Stimulated activated CD8-positive, alpha-beta memory T cell treated with anti-CD3 and anti-CD28 coated beads, Interleukin-7, amount 100 ng/mL, for 1 hour (primary cell): ENCODE measurements at places on chromosomes 3 and 15.

DNA sequence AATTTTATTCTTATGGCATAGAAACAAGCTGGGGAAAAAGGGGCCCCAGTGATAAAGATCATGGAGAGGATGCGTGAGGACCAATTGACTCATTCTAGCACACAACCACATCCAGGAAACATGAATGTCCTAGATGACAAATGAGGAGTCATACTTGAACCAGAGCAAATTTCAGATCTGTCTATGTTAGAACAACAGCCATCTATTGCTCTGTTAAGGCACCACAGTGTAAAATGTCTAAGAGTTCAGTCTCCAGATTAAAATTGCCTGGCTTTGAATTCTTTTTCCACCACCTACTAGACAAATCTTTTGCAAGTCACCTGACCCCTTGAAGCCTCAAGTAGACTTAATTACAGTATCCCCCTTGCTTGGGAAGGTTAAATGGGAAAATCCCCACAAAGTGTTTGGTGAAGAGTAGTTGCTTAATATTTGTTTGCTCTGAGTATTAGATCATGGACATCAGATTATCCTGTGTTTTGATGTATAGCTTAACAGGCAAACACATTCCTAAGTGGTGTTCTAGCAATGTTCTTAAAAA is 258.7 kb upstream of the TGFBR2 start:
- DNase-seq: no peak

- no peak for DNase-seq
Observed at GRCh38 chr15:75809986-75810750, 33.1 kb upstream of the UBE2Q2 start.

- no peak for DNase-seq
Observed at GRCh38 chr3:195145579-195145978, 125.4 kb downstream of the XXYLT1 start.

DNA sequence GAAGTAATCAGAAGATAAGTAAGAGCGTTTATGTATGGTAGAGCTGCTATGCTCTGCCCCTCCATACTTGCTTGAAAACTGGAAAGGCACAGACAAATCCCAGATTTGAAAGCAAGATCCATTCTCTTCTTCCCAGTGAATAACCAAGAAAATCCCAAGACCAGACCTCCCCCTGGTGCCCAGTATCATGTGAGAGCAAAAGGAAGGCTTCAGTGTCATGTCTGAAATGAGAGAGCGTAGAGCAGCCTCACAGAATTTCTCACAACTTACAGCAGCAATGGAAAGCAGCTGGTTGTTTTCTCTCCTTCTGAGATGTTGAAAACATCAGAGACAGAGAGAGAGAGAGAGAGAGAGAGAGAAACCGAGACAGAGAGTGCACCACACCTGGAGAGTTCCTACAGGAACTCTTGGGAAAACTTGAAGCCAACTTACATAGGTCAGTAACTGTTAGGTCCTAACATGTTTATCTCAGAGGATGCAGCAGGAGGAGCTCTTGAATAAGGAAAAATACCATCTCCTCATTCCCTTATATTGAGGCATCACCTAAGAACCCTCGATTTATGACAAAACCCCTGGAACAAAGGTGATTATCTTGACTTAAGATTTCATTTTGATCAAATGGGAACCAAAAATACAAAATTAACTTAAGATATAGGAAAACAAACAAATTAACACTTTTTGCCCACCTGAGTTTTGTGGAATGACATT is 273.3 kb downstream of the NSUN3 start:
- DNase-seq: no peak

DNA sequence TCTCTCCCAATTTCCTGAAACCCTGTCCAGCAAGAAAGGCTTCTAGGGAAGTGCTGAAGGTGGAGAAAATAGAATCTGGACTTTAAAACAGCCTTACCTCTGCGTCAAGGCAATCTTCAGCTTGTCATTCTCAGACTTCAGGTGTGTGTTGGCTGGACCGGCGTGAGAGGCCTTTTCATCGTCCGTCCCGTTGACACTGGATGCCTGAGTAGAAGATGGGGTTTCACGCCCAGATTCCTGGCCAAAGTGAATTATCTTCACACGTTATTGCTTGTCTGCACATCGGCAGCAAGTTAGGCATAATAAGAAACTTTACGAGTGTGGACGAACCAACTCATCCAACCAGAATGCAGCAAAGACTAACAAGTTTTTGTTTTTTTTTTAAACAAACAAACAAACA is 49.5 kb downstream of the WHAMM start:
- DNase-seq: no peak

DNA sequence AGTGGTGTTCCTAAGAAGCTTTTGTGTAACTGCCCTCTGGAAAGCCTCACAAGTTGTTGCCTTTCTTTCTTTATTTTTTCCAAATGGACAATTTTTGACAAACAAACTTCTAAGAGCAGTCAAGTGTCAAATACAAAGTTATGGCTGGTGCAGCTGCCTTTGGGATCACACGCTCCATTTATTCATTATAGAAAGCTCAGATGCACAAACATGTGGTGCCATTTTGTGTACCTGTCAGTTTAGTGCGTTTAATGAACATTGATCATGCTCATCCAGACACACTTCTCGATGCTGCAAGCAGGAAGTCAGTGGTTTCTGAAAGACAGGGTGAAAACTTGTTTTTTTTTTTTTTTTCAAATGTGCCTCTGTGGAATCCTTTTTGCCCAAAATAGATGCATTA is 324.5 kb downstream of the CNTN4 start:
- no peak for DNase-seq

DNA sequence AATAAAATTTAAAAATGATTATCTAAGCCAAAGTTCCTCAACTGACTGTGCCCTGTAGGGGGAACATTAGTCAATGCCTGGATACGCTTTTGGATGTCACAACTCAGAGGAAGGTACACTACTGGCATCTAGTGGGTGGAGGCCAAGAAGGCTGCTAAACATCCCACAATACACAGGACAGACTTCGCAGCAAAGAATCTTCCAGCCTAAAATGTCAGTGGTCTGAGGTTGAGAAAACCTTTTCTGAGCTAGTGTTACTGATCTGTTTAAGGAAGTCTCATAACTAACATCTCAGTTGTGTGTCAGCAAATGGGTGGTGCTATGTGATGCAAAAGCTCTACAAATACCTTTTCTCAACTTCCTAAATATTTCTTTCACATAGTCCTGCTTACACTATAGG is 20.9 kb upstream of the LDHAL6B start:
- no peak for DNase-seq

DNA sequence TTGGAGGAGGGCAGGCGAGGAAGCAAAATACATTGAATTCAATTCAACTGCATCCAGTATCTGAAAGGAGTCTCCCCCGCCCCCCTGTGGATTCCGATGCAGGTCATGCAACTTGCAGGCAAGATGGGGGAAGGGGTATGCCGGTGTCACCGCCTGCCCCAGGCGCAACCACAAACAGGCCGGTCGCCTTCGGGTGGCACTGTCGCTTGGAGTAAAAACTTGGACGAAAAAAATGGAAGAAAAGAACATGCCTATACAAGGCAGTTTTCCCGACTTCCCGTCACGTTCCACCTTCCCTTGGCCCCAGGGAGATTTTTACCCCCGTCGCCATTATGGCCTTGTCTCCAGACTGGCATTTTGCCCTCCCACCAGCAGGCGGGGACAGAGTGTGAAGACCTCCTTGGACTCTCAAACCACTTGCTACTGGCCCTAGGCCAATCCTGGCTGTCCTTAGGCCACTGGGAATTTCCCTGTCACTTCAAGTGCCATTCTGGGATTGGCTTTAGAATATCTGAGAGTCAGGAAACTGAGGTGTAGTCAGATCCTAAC is 1.6 kb upstream of the NTRK3 start:
- DNase-seq: no peak

GRCh38 chr3:126417981-126418530 is 23.3 kb downstream of the CFAP100 start:
- DNase-seq: no peak

GRCh38 chr3:127819086-127819485 is 3.2 kb downstream of the MGLL start:
- no peak for DNase-seq

GRCh38 chr15:47516972-47517371 is 200.3 kb upstream of the SEMA6D start:
- no peak for DNase-seq

GRCh38 chr3:119400466-119400865 is 62.9 kb downstream of the TMEM39A start:
- DNase-seq: no peak

- DNase-seq: no peak
Observed at GRCh38 chr3:16614033-16615031, 9.1 kb upstream of the DAZL start.

GRCh38 chr3:59528251-59528650 is 478.4 kb upstream of the CFAP20DC start:
- no peak for DNase-seq

DNA sequence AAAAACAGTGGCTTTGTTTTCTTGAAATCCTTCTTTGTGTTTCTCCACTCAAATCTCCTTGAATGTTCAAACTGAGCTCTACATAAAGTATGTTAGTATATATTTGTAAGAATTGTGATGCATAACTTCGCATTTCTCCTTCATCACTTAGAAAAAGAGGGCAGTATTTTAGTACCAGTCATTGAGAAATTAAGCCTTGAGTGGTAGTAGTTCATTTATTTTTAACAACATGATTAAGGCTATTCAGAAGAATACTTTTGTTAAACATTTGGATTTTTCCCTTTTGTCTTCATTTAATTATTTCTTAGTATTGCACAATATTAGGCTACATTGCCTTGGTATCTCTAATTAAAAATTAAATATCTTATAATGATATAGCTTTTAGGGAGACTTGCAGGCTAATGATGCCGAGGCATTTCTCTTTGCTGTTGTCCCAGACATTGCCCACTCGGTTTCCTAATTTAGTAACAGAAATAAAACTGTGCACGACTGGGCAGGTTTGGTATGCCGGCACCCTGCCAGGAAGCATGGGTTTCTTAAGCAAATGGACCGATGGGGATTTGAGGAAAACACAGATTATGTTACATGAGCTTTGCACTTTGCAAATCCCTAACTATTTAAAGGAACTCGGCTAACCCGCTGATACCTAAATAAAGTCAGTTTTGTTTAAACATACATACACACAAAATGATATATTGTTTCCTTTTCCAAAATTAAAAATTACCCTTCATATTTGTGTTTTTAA is 54.7 kb downstream of the LRRC28 start:
- DNase-seq: no peak

DNA sequence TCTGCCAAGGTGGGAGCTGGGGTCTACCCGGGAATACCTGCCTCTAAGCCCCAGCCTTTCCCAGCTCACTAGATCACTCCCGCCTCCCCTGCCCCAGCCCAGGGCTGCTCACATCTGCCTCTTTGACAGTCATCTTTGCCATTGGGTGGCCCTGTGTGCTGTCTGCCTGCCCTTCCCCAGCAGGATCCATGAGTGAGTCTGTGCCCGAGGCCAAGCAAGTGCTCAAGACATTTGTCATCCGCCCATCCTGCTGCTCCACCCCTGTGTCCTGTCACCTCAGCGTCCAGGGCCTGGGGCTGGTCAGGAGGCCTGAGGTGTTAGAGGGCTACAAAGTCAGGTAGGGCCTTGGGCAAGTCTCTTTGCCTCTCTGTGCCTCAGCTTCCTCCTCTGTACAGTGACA is 89.4 kb downstream of the LSM3 start:
- DNase-seq: no peak

- DNase-seq: no peak
Observed at GRCh38 chr3:129045675-129046036, 14.9 kb upstream of the GP9 start.

DNA sequence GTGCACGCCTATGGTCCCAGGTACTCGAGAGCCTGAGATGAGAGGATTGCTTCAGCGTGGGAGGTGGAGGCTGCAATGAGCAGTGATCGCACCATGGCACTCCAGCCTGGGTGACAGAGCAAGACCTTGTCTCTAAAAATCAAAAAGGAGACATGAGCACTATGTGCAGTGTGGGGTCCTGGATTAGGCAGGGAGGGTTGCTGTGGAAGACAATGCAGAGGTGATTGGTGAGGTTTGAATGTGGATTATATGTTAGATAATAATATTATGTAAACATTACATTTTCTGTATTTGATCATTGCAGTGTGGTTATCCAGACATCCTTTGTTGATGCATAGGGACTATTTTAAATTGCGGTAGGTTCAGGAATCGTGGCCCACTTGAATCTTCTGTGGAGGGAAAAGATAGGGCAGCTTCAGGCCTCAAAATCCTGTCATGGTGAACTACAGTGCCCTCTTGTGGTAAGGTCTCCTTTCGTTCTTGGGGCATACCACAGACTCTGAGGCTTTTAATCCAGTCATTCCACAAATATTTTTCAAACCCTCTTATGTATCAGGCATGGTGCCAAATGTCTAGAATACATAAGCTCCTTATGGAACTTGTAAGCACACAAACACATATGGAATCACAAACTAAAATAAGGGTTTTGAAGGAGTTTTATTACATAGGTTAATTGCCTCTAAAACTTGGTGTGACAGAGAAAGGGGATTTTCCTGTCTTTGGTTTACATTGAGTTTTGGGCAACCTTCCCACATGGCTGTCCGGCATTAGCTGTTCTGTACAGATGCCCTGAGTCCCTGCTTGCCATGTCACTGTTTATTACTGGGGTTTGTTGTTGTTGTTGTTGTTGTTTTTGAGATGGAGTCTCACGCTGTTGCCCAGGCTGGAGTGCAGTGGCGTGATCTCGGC is 37.7 kb downstream of the GPD1L start:
- peak; percentile 9 for DNase-seq

DNA sequence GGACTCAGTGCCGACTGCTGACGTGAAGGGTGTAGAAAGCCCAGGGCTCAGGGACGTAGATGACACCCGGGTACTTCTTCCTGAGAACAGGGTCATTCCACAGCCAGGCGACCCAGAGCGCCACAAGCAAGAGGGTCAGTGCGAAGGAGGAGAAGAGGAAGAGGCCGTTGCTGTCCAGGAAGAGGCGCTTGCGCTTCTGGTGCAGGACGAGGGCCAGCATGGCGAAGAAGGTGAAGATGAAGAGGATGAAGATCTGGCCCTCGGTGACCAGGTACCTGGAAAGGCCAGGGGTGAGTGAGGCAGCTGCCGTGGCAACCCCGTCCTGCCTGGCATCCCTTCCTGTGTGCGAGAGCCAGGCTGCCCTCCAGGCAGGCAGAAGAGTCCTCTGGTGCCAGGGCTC is 3.0 kb upstream of the CALML4 start:
- DNase-seq: no peak

DNA sequence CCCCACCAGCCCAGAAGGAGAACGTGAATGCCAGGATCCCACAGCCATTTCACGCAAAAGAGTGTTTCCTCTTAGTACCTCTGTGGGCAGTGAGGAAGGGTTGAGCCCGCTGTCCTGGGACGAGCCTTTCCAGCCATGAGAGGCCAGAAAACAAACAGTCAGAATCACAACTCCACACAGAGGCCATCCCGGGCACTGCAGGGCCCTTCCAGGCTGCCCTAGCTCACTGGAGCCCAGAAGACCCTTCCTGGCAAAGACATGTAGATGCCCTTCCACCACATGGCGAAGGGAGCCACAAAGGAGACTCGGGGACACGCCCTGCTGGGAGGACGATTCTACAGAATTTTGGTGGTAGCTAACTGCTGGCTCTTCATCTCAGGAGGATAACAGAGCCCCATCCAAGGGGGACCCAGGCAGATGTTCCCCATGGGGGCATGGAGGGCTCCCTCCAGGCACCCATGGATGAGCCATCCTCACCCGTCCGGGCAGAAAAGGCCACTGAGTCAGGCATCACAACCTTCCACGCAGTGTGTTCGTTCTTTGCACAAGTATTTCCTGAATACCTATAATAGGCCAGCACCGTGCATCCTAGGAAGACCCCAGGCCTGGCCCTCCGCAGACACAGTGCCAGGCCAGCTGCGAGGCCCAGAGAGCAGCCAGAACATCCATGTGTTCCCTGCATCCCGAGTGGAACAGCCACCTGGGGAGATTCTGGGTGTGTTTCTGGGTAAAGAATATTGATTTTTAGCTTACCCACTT is 47.2 kb downstream of the SLC12A8 start:
- DNase-seq: no peak
